ENCODE measurements at places on chromosomes 7 and 10.

- no peak for DNase-seq
Observed at GRCh38 chr7:80923211-80923612, 4.4 kb upstream of the SEMA3C start.

- DNase-seq, result no peak
Observed at GRCh38 chr10:101453791-101454718, 100.1 kb downstream of the BTRC start.

- peak; percentile 22 for DNase-seq
Observed at GRCh38 chr7:129502708-129503685, 666 bp downstream of the SMKR1 start.

DNA sequence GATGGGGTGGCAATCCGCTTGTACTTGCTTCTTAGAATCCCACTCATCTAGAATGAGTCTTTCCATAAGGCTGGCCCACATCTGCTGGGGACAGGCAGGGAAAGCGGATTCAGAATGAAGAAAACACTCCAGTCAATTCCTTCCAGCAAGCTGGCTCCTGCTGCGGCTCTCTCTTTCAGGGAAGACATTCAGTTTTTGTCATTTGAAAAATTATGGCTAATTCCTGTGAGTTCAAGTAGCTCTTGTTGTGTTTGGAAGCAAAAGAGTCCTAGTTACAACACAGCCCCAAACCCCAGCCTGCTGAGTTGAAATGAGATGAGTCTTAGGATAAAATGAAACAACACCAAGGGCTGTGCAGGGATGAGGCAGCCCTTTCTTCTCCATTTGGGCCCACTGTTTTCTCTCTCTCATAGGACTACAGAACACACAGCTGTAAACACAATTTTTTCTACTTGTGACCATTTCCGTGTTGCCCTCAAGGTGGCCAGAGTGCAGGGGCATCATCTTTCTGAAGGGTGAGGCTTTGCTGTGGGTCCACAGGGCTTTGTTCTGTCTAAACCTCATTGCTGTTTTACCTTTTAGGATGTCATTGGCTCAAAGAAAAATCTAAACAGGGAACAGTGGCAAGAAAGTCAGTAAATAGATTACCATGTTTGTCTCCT lies 90.8 kb upstream of the EEPD1 start:
- no peak for DNase-seq

GRCh38 chr7:100400656-100401055 lies 27.4 kb downstream of the PILRA start:
- no peak for DNase-seq

DNA sequence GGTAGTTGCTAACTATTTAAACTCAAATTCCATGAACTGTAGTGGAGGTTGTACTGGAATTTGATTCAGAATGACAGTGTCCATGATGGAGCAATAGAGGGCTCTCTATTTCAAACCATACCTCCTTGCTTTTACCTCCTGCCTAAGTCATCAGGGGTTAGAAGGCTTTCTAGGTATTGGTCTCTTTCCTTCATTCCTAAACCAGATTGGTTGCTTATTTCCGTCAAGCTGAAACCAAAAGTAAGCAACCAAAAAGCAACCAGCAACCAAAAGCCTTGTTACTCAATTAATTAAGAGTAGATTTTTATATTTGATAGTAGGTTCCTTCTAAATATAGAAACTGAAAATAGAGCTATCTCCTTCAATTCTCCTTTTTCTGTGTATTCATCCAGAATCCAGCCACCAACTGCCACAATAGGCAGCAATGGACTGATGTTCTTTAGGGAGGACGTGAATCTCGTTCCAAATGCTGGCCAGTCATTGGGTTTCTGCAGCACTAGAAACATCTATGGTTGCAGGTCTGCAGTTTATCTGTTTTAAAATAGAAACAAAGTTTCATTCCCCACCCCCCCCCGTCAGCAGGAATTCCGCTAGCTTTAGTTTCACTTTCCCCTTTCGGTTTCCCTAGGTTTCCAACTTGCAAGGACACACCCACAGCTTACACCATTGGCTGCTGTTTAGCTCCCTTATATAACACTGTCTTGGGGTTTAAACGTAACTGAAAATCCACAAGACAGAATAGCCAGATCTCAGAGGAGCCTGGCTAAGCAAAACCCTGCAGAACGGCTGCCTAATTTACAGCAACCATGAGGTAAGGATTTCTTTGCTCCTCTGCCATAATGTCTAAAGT lies at the start of gene IFIT1:
TSS of gene IFIT1 (plus strand) at position 717 of the 850 bp plus-strand sequence. CDS start at position 807, 90 bp downstream.
- DNase-seq, result peak; percentile 72
